Fibroblast of upper back skin (primary cell): ENCODE measurements at places on chromosomes 2 and 18.

DNA sequence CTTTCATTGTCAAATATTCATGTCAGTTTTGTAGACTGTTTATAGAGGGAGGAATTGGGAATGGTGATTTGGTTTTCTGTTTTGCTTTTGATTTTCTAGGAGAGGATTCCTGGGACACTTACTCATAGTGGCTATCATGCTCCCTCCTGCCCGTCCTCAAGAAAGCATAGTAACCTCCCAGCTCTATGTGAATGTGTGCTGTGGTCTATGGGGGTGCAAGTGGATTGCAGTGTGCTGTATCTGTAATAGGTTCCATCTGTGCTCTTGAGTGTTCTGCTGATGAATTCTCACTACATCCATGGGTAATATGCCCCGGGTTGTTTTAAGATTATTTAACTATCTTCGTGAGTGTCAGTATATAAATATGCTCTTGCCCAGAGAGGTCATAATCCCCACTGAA is 811.3 kb downstream of the CNTNAP5 start:
- peak; percentile 83 for DNase-seq

DNA sequence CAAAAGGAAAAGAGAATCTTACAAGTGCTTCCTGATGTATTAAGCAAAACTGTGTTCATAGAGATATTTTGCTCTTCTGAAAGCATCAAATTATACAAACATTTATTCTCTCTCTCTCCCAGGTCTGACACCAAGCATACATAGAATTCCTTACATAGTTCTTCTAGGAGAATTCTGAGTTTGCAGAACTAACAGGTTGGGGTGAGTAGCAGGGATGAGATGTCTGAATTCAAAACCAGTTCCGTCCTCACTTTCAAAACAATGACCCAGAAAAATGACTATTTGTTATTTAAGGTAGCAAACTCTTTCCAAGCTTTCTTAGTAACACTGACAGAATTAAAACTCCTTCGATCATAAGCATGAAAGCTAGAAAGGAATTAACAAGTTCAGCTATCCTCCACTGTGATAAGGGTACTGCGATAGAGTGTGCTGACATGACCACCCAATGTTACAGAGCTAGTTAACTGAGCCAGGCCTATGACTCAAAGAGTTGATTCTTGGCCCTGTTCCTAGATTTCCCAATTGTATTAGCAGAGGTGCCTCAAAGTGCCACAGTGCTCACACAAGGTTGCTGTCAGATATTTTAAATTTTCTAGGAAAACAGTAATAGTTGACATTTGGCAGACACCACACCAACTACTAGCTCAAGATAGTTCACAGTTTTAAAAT is 85.8 kb upstream of the SETBP1 start:
- peak; percentile 88 for DNase-seq

GRCh38 chr18:71011389-71011788 is 722.5 kb downstream of the SOCS6 start:
- DNase-seq, result no peak

DNA sequence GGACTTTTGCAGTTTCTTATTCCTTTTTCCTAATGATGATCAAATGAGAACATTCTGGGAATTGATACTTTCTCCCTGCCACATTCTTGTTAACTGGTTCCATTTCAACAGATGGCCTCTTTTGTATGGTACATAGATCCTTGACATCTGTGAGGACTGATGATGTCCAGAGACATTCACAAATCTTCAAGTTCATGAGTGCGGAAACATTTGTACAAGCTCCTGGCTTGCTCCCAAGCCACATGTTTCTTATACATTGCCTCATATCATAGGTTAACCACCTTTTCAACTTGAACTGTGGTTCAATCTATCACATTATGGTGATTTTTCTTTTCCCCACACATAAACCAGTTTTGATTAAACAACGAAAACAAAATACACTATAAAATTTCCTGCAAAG is 267.3 kb downstream of the CLIP4 start:
- DNase-seq, result peak; percentile 73

GRCh38 chr18:45666520-45666919 is 51.2 kb downstream of the SLC14A2 start:
- no peak for DNase-seq

GRCh38 chr2:195106681-195107380 is 550.2 kb upstream of the SLC39A10 start:
- DNase-seq, result no peak

DNA sequence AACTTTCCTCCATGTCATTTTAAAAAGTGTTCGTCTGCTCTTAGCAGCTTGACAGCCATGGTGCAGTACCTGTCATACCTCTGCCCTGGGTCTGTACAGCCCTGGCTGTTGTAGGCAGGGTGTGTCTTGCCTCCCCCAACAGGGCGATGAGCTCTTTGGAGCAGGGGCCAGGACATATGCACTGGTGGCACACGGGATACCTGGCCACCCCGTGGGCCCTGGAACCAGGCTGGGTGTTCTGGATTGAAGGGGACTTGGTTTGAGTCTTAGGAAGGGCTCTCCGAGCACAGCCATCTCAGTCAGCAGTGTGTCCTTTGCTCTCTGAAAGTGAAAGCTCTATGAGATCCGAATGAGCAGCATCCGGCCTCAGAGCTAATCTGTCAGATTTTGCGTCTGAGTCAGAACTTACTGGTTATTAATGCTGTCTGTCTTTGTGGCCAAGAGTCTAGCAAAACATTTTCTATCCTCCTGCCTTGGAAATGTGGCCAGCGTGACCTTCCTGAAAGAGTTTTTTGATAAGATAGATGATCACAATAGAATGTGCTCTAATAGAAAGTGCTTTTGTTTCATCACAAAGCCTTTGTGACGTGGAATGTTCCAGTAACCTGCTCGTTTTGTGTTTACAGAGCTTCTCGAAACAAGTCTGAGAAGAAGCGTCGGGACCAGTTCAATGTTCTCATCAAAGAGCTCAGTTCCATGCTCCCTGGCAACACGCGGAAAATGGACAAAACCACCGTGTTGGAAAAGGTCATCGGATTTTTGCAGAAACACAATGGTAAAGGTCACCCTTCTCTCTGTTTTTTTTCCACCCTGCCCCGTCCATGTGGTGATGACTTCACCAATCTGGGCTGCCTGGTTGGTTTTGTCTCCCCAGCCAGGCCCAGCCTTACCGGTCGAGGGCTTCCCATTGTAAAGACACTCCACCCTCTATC is 77.3 kb upstream of the RPL31 start:
- peak; percentile 84 for DNase-seq

GRCh38 chr2:136093583-136093982 is 24.4 kb downstream of the CXCR4 start:
- no peak for DNase-seq

GRCh38 chr2:199186301-199186751 is 271.4 kb downstream of the SATB2 start:
- peak; percentile 6 for DNase-seq

DNA sequence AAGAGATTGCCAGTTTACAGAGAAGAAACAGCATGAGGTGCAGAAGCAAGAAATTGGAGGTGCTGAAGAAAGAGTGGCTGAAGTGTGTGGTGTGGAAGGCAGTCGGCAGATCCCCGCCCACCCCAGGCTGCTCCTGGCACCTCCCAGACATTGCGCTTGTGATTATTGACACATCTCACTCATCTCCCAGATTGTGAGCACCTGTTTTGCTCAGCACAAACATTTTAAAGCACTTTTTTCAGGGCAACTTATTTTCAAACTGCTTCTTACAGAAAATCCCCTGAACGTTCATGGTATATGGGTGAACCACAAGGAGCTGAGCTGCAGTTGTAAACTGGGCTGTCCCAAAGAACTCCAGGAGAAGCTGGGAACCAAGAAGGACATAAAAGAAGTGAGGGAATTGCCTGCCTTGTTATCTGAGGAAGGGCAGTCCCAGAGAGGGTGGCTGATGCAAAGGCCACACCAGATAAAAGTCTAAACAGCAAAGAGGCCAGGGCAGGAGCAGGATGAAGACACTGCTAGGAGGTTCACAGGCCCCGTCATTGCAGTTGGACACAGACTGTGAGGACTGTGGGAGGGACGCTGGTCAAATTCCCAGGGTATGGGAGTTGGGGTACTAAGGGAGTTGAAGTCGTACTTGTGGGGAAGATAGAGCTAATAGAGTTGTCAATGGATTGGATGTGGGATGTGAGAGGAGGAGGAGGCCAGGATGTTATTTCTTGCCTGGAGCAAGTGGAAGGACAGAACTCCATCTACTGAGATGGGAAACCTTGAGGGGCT is 65.1 kb downstream of the INPP4A start:
- no peak for DNase-seq

- DNase-seq, result no peak
Measured at GRCh38 chr2:162013514-162014475, 60.2 kb downstream of the DPP4 start.

GRCh38 chr18:59690186-59690982 is 6.8 kb downstream of the CCBE1 start:
- DNase-seq, result no peak

DNA sequence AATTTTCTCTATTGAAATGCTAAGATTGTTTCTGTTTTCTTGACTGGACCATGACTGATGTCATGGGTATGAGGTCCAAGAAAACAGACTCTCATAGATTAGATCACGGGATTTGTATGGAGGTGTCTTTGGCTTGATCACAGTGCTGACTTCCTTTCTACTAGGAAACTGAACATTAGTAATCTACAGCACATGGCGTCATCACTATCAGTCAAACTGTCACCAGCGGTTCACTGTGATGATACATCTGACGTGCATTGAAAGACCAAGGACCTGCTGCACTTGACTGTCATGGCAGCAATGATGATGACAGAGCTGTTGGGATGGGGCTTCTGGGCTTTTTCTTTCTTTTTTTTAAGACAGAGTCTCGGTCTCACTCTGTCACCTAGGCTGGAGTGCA is 28.2 kb upstream of the IMPA2 start:
- no peak for DNase-seq

- no peak for DNase-seq
Measured at GRCh38 chr18:22604986-22605421, 187.3 kb upstream of the CTAGE1 start.
